ENCODE measurements at places on chromosomes 2 and 18. TPM values are rescaled to one million over a fixed set of nuclear protein-coding genes. Genes with fewer than 3 reads are reported as not detected.

SLC11A1 gene
- 0.99 TPM for polyA plus RNA-seq

C2orf66 gene
- polyA plus RNA-seq: not detected

ANKRD36 gene
- 15.4 TPM for polyA plus RNA-seq

DNA sequence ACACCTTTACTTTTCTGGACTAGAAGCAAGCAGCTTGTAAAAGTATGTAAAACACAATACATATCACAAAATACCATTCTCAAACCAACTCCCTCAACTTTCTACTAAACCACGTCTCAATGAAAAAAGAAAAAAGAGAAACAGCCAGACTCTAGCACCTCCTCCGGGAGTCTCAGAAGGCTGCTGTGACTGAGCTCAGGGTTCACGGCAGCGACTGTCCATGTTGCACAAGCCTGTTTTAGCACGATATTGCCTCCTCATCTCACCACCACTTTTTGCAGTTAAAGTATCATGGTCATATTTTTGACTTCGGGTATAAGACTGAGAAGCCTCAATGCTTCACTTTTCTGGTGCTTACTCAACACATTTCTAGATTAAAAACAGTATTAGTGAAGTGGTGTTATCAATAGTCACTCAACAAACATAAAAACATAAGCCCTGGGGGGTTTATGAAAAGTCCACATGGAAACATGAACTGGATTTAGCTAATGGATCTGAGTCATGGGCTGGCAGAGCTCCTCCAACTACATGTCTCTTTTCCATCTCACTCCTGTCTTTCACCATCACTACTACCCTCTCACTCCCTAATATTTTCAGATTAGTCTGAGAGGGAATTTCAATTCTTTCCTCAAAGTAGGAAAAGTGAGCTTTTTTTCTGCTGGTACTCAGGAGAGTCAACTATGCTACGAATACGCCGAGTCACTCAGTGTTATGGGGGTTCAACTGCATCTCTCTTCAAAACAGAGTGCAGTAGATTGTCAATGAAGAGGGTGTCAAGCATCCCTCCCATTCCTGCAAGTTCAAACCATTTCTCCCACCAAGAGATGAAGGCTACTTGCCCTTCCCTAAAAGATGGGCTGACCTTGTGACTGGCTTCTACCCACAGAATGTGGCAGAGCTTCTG, 113.7 kb downstream of the OSR1 start:
- no peak for DNase-seq

DNA sequence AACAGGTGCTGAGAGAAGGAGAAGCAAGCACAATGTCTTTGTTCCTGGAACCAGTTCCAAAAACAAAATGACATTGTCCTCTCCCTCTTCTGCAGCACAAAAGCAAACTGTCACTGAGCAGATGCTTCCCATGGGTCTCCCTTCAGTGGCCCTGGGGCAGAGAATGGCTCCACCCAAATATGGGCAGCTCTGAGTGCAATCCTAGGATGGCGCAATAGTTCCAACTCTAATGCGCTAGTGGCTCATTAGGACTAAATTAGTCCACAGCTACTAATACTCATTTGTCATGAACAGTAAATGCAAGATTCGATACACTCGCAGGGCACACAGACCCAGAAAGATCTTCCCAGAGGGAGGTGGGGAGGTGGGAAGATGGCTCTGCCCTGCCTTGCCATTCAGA, 205.2 kb upstream of the CHAC2 start:
- no peak for DNase-seq

GRCh38 chr2:232521959-232522622, 1.9 kb downstream of the PRSS56 start:
- DNase-seq: peak; percentile 80

DNA sequence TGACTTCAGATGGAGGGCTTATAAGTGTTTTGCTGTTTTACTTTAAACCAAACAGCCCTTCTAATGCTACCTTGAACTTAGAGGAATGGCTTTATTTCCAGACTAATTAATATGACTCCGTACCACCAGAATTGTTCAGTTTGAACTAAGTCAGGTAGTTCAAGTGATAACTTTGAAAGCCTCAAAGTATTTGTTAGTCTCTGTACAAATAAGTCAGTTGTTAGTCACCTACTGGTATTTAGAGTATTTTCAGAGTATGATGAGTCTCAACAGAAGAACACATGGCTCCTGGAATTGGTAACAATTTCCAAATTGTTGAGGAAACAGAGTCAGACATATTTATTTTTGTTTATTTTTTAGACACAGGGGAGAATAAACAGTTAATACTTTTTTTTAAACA, 381.8 kb upstream of the NRXN1 start:
- no peak for DNase-seq

GRCh38 chr2:38494394-38494793, 108.3 kb downstream of the HNRNPLL start:
- no peak for DNase-seq

GRCh38 chr2:44952806-44953498, 11.4 kb downstream of the SIX3 start:
- DNase-seq: no peak

DNA sequence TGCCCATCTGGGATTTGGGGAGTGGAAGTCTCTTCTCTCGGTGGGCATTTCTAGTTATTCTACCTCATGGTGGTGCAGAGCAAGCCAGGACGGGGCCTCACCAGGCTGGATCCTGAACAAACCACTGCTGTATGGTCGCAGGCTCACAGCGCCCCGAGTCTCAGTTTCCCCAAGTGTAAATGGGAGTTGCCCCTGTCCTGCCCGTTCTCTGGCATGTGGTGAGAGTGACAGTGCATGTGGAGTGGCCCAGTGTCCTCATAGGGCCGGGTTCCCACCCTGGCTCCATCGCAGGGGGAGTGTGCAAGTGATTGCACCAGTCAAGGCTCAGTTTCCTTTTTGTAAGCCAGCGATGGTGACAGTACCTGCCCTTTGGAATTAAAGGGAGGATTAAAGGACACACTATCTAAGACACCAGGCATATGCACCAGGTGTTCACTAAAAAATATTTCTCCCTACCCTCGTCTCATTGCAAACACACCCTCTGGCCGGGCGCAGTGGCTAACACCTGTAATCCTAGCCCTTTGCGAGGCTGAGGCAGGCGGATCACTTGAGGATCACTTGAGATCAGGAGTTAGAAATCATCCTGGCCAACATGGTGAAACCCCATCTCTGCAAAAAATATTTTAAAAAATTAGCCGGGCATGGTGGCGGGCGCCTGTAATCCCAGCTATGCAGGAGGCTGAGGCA, 173.3 kb upstream of the MYCN start:
- no peak for DNase-seq

- DNase-seq: no peak
These were observed 54.8 kb downstream of the DNMT3A start for GRCh38 chr2:25286723-25287483.

DNA sequence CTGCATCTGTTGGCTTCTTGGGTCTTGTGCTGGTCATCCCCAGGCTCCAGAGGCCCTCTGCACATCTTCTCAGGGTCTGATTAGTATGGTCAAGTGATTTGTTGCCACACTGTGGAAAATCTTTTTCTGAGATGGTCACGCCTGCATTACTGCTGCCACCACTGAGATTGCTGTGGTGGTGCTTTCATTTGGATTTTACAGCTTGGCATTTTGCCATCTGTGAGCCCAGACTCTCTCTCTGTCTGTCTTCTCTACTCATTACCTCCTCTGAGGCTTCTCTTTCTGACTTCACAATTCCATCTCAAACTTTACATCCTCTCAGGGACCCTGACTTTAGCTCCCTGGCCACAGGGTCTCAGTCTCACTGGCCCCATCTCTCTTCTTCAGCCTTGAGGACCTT, 154.6 kb downstream of the LRRTM1 start:
- no peak for DNase-seq

- DNase-seq: no peak
These were observed 9.0 kb upstream of the EFR3B start for GRCh38 chr2:25032901-25033300.

All from K562 (cell line).